WTC11 (cell line): ENCODE measurements at places on chromosomes 1 and 21.
A peak's percentile ranks its signal among the peaks of the same experiment; 100 is the strongest.

DNA sequence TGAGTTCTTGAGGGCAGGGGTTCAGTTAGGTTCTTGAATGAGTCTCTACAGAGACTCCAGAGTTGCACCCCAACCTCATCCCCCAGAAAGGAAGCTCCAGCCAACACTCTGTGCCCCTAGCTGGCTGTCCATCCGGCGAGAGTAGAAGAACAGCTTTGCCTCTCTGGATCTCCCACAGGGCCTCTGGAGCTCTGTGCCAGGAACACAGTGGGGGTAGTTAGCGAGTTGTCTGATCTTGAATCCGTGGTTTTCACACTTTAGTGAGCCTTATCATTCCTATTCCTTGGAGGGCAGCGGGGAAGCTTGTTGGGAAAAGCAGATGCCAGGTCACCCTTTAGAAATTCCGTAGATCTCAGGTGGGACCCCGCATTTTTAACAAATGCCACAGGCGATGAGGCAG lies 45.0 kb downstream of the STUM start:
- no peak overlapping the region for H3K27ac ChIP-seq
- H3K27me3 ChIP-seq = peaks cover 8% of the 10 kb centered on the region
- H3K4me3 ChIP-seq = no peak overlapping the region
- H3K36me3 ChIP-seq = peaks cover 7% of the 10 kb centered on the region

GRCh38 chr1:200921571-200922110 lies 26.9 kb downstream of the INAVA start:
- no peak for DNase-seq
- no peaks in the 10 kb centered on the region for H3K36me3 ChIP-seq
- H3K4me3 ChIP-seq = no peak overlapping the region
- H3K4me1 ChIP-seq = peaks cover 3% of the 10 kb centered on the region; the same call in 1 of the 2 replicates

DNA sequence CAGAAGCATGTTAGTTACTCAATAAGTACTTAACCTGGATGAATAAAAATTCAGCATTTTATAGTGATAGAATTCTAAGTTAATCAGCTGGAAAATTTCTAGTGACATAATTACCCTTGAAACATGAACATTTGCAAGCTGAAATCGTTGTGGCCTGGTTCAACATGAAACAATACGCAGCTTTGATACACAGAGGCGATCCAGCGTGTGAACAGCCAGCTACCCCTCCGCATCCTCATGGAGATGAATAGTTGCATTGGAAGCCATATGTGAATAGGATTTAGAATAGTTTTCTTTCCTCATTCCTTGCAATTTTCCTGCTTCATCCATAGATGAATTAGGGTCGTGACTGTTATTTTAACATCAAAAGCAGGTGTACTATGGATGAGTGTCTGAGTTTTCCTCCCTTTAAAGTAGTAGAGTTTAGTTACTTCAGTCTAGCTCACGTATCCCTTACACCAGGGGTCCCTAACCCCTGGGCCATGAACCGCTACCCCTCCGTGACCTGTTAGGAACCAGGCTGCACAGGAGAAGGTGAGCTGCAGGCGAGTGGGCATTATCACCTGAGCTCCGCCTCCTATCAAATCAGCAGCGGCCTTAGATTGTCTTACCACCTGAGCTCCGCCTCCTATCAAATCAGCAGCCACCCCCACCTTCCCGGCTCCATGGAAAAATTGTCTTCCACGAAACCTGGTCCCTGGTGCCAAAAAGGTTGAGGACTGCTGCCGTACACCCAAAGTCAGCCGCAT lies 6.2 kb upstream of the TARBP1 start:
- peaks cover 77% of the 10 kb centered on the region for H3K27me3 ChIP-seq
- H3K27ac ChIP-seq = no peak overlapping the region
- H3K4me3 ChIP-seq = no peak overlapping the region
- peaks cover 14% of the 10 kb centered on the region for H3K4me1 ChIP-seq
- peak; percentile 34 for DNase-seq
- no peaks in the 10 kb centered on the region for H3K36me3 ChIP-seq

DNA sequence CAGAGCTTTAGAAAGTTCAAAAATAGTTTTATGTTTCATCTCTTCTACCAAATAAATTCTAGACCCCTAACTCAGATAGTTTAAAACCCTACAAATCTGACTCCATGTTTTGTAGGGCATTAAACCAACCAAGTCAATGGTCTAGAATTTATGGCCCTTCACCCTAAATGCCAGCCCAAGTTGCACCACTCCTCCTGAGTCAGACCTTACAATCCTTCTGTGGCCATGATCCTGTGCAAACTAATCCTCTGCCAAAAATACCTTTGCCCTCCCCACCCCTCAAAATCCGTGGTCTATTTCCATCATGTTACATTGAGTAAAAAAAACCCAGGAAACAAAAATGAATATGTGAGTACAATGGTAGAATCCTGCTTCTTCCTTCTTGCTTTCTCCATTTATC lies 179.3 kb downstream of the NR5A2 start:
- no peak overlapping the region for H3K4me3 ChIP-seq
- H3K36me3 ChIP-seq = no peaks in the 10 kb centered on the region
- no peak for DNase-seq
- no peaks in the 10 kb centered on the region for H3K4me1 ChIP-seq
- H3K27me3 ChIP-seq = no peaks in the 10 kb centered on the region; the same call in 1 of the 2 replicates

- H3K36me3 ChIP-seq = peaks cover 64% of the 10 kb centered on the region
- no peak overlapping the region for H3K4me3 ChIP-seq
- no peak overlapping the region for H3K27ac ChIP-seq
- DNase-seq = no peak
- peaks cover 22% of the 10 kb centered on the region for H3K4me1 ChIP-seq
These were observed 7.5 kb downstream of the SRSF11 start for GRCh38 chr1:70228670-70229069.

DNA sequence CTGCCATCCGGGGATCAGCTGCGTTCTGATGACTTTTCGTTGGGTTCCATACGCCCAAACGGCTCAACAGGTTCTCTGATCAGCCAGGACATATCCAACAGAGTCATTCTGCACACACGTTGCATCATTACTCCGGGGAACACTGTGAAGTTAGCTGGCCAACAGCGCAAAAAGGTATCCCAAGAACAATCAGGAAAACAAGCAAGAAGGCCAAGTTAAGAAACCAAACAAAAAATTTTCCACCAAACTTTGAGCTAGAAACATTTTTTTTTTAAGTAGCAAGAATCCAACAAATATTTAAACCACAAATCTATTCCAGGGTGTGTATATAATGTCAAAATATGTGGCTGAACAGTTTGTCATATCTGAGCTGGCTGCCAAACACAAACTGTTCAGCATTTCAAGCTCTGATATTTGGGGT lies 29.2 kb downstream of the NID1 start:
- no peak for DNase-seq
- H3K4me1 ChIP-seq = no peaks in the 10 kb centered on the region
- H3K4me3 ChIP-seq = no peak overlapping the region
- no peaks in the 10 kb centered on the region for H3K27me3 ChIP-seq

GRCh38 chr1:75273110-75273509 lies 138.9 kb downstream of the LHX8 start:
- H3K27ac ChIP-seq = no peak overlapping the region
- no peak for DNase-seq
- H3K4me1 ChIP-seq = no peaks in the 10 kb centered on the region
- no peak overlapping the region for H3K4me3 ChIP-seq

GRCh38 chr21:34864370-34865149 lies 184.5 kb downstream of the RUNX1 start:
- H3K4me1 ChIP-seq = peaks cover 35% of the 10 kb centered on the region
- H3K4me3 ChIP-seq = no peak overlapping the region
- no peaks in the 10 kb centered on the region for H3K36me3 ChIP-seq
- H3K27me3 ChIP-seq = peaks cover 86% of the 10 kb centered on the region

DNA sequence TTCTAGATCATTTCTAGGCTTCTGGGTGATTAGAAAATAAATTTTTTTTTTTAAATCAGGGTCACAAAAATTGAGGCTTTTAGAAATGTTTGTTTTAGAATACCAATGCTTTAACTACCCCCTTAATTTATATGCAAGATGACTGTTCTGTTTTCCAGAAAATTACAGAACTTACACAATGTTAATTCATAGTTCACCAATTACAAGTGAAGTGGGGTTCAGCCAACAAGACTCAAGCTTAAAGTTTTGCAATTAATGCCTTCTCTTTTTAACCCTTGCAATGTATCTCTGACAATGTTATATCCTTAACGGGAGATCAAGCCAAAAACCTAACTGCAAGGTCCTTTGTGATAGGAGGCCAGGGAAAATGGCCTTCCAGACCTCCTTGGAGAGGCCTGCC lies 5.6 kb downstream of the PRELP start:
- H3K36me3 ChIP-seq = no peaks in the 10 kb centered on the region
- peaks cover 17% of the 10 kb centered on the region for H3K4me1 ChIP-seq
- no peak overlapping the region for H3K4me3 ChIP-seq

- peaks cover 10% of the 10 kb centered on the region for H3K27me3 ChIP-seq
- H3K4me1 ChIP-seq = peaks cover 15% of the 10 kb centered on the region
These were observed 20.7 kb downstream of the SIM2 start for GRCh38 chr21:36719614-36720013.

DNA sequence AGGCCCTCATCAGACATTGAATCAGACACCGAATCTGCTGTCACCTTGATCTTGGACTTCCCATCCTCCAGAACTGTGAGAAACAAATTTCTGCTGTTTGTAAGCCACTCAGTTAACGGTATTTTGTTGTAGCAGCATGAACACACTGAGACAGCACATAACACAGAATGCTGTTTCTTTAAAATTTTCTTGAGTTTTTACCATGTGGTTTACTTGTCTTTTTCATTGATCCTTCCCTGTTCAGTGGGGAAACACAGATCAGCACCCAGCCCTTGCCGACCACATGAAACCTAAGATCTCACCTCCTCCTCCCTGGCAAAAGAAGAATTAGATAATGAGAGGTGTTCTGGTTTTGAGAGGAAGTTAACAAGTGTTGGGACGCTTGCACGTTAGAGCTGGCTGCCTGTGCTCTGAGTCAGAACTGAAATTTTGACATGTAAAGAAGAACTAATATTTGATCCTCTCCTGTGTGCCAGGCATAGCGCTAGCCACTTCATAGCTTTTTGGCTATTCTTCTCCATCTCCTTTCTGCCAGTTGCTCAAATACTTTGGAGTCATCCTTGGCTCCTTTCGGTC lies 179.6 kb downstream of the DHRS3 start:
- peaks cover 12% of the 10 kb centered on the region for H3K36me3 ChIP-seq
- no peak overlapping the region for H3K4me3 ChIP-seq
- H3K27ac ChIP-seq = no peak overlapping the region
- peaks cover 22% of the 10 kb centered on the region for H3K4me1 ChIP-seq
- H3K27me3 ChIP-seq = no peaks in the 10 kb centered on the region
- DNase-seq = no peak

DNA sequence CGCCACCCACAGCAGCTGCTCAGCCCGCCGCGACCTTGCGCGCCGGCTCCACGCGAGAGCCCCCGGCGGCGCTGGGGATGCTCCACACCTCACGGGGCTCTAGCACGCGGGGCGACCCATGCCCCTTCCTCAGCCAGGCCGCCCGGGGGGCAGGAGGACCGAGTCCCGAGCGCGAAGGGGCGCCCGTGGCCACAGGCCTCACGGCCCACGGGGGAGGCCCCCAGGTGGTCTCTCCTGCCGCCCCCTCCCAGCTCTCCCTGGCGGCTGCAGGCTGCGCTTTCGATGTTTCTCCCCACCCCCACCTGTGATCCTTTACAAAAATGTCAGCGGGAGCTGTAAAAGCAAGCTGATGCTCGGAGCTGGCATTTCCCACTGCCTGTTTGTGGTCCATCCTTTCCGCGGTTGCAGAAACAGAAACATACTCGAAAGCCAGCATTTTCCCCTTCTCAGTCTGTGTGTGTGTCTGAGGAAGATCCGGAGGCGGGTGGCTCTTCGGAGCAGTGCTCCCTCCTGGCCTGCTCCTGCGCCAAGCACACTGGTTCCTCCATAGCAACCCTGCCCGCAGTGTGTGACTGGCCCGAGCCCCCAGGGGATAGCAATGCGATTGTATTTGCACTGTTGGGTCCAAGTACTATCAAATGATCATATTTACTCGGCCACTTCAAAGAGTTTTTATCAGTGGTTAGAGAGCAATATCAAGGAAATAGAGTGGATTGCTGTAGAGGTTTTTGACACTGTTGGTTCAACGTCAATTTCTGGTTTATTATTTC lies 2.1 kb downstream of the KIF26B start:
- H3K4me3 ChIP-seq = peak overlapping the region; percentile 86
- peak; percentile 46 for DNase-seq
- peaks cover 11% of the 10 kb centered on the region for H3K4me1 ChIP-seq
- H3K27ac ChIP-seq = no peak overlapping the region
- no peaks in the 10 kb centered on the region for H3K36me3 ChIP-seq

GRCh38 chr1:85494904-85495266 lies 29.9 kb upstream of the DDAH1 start:
- no peak overlapping the region for H3K4me3 ChIP-seq
- no peak for DNase-seq
- no peaks in the 10 kb centered on the region for H3K36me3 ChIP-seq
- no peak overlapping the region for H3K27ac ChIP-seq
- H3K4me1 ChIP-seq = no peaks in the 10 kb centered on the region

DNA sequence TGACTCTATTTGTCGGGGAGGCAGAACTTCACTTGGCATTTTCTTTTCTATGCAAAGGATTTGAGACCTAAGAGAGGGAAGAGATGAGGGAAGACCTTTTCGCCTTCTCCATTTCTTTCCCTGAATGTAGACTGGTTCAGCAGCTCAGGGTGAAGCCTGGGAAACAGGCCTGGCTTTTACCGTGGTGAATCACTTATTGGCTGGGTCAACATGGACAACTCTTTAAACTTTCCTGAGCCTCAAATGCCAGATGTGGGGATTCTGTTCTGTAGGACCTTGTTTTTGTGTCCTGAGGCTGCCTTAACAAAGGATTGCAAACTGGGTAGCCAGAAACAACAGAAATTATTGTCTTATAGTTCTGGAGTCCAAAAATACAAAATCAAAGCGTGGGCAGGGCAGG lies 455.8 kb upstream of the VAMP3 start:
- DNase-seq = no peak
- no peaks in the 10 kb centered on the region for H3K27me3 ChIP-seq
- H3K27ac ChIP-seq = no peak overlapping the region
- no peaks in the 10 kb centered on the region for H3K36me3 ChIP-seq
- H3K4me1 ChIP-seq = peaks cover 2% of the 10 kb centered on the region; the same call in 1 of the 2 replicates

DNA sequence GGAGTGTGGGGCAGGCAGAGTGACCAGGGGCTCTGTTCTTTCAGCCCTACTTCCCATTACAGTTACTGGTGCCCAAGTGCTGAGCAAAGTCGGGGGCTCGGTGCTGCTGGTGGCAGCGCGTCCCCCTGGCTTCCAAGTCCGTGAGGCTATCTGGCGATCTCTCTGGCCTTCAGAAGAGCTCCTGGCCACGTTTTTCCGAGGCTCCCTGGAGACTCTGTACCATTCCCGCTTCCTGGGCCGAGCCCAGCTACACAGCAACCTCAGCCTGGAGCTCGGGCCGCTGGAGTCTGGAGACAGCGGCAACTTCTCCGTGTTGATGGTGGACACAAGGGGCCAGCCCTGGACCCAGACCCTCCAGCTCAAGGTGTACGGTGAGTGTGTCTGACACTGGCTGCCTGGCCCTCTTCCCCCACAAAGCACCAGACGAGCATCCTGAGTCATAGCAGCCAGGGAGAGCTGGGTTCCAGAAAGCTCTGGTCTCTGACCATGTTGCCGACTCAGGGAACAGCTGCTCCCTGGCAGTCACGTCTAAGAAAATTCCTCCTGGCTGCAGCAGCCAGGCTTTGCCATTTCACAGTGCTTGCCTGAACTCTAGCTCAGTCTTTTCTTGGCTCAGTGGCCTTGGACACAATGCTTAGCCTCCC lies 3.3 kb downstream of the SLAMF8 start:
- DNase-seq = no peak
- H3K27ac ChIP-seq = no peak overlapping the region
- H3K27me3 ChIP-seq = peaks cover 18% of the 10 kb centered on the region
- peaks cover 5% of the 10 kb centered on the region for H3K4me1 ChIP-seq
- H3K4me3 ChIP-seq = no peak overlapping the region
- no peaks in the 10 kb centered on the region for H3K36me3 ChIP-seq

- H3K4me3 ChIP-seq = no peak overlapping the region
- no peak for DNase-seq
- peaks cover 13% of the 10 kb centered on the region for H3K4me1 ChIP-seq
- H3K27ac ChIP-seq = no peak overlapping the region
- H3K27me3 ChIP-seq = no peaks in the 10 kb centered on the region
These were observed 11.7 kb downstream of the ZC3H12A start for GRCh38 chr1:37485902-37486679.
